ENCODE measurements at places on chromosomes 5 and 9.
A peak's percentile ranks its signal among the peaks of the same experiment; 100 is the strongest.

DNA sequence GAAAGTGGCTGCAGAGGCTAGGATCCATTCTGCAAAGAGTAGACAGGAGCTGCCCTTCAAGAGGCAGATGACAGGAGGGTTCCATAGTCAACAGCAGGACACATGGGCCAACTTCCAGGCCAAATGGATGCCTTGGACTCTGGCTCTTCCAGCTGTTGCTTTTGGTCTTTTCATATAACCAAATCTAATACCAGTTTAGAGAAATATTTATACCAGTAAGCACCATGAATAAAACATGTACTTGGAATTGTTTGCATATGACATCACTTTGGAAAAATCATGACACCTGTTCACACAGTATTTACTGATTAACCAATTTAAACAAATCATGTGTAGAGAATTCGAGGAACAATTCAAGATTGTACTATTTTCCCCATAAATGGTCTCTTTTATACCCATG lies 481.3 kb downstream of the DMRT2 start:
- DNase-seq: no peak

- DNase-seq: no peak
These were observed 133.4 kb downstream of the PHF2 start for GRCh38 chr9:93709600-93710369.

- no peak for DNase-seq
These were observed 62.2 kb downstream of the RASEF start for GRCh38 chr9:83000765-83001164.

- DNase-seq: no peak
These were observed at the start of gene PCDHB2 for GRCh38 chr5:141094481-141095262. TSS of gene PCDHB2 (plus strand) at chr5:141094615. CDS start at chr5:141094791, 176 bp downstream.

DNA sequence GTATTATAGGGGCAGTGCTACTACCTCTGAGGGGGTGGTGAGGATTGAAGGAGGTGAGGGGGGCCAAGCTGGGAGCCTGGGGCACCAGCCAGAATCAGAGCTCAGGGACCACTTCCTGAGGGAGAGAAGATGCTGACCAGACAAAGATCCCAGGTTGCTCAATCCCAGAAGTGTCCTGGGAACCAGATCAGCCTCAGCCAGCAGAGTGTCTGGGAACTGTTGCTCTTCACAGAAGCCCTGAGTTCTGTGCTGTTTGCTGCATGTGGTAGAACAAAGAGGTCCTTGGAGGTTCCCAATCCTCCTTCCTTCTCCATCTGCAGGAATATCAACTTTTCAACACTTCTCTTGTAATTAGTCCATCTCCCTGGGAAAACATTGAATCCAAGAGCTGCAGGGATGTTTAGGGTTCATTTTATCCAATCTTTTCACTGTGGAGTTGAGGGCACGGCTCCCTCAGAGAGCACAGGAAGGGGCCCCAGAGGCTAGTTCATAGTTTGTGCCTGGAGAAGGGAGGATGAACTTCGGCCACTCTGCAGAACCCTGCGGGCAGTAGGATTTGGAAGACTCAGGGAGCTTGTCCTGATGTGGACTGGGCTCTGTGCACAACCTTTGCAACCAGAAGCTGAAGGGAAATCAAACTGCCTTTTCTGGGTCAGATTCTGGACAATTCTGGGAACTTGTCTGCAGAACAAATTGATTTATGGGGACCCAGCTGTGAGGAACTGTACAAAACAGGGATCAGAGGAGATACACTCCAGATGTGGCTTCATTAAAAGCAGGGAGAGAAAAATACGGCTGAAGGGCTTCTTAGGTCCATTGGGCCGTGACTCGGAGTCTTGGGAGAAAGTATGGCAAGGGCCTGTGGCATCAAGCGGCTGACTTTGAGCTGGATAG lies 57.1 kb downstream of the GALNT12 start:
- DNase-seq: no peak

- no peak for DNase-seq
These were observed 135.5 kb downstream of the SPATA31D1 start for GRCh38 chr9:82124090-82124489.

DNA sequence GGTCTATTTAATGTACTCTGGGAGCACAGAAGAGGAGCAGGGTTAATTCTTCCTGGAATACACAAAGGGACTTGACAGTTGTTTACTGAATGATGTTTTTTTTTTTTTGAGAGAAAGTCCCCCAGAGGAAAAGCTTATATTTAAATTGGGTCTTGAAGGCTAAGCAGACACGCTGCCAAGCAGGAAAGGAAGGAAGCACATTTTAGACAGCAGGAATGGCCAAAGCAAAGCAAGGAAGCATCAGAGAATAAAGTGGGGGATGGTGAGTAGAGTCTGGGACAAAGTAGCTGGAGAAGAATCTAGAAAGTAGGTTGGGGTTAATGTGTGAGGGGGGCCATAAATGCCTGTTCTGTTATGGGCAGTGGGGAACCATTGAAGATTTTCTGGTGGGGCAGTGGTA lies 21.5 kb downstream of the ZNF346 start:
- DNase-seq: no peak

DNA sequence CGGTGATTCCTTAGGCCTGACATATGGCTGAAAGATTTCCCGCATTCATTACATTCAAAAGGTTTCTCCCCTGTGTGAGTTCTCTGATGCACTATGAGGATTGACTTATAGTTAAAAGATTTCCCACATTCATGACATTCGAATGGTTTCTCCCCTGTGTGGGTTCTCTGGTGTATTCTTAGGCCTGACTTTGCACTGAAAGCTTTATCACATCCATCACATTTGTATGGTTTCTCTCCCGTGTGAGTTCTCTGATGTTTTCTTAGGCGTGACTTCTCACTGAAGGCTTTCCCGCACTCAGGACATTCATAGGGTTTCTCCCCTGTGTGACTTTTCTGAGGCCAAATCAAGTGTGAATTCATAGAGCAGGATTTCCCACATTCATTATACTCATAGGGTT lies 35.8 kb downstream of the ZNF782 start:
- DNase-seq: no peak

- DNase-seq: no peak
These were observed 226.1 kb downstream of the NR3C1 start for GRCh38 chr5:143177263-143177983.

DNA sequence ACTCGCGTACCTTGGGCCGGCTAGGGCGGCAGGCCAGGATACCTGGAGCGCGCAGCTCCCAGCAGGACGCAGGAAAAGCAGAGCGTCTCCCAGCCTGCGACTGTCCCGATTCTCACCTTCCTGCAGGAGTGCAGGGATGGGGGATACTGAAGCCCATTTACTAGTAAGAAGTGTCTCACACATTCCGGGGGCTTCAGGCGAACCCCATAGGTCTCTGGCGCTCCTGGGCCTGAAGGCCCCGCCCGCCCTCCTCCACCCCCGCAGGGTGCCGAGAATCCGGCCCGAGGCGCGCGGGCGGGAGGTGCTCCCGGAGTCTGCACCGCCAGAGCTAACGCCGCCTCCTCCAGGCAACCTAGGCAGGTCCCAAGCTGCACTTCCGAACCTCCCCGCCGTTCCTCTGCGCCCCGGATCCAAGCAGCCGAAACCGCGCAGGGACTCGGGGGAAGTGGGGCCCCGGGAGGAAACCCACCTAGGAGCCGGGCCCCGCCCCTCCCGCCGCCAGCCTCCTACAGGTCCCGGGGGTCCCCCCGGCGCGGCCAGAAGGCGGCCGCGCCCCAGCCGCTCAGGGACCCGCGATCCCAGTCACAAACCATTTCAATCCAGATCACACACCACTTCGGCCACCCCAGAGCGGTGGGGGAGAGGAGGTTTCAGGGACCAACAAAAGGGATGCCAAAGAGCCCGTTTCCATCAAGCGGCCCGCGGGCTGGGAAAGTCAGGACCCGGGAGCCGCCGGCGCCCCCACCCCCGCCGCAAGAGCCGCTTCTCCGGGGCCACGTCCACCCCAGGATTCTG lies 1.2 kb downstream of the ROR2 start:
- DNase-seq: peak; percentile 32

DNA sequence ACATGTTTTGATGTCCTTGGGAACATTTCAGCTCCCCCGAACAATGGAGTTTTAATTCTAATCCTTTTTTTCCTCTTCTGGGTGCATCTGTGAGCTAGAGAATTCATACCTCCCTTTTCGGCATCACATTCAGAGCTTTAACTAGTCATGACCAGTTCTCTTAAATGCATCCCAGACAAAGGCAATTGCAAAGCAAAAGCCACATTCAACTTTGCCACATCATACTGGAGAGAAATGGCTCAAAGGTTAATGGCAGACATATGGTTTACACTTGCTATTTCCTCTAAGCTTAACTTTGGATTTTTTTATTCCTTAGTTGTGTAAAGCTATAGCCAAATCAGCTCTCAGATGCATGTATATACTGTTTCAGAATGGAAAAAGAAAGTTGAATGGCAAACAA lies 153.3 kb downstream of the ESM1 start:
- no peak for DNase-seq

GRCh38 chr5:147751156-147751830 lies 31.2 kb downstream of the JAKMIP2 start:
- DNase-seq: no peak

- DNase-seq: no peak
These were observed 66.8 kb downstream of the THBS4 start for GRCh38 chr5:80101993-80102392.

GRCh38 chr5:139696167-139696893 lies 48.2 kb downstream of the CXXC5 start:
- DNase-seq: no peak

- no peak for DNase-seq
These were observed 92.5 kb downstream of the CEMIP2 start for GRCh38 chr9:71675857-71676165.

- DNase-seq: no peak
These were observed 18.7 kb downstream of the ERGIC1 start for GRCh38 chr5:172852490-172853354.

DNA sequence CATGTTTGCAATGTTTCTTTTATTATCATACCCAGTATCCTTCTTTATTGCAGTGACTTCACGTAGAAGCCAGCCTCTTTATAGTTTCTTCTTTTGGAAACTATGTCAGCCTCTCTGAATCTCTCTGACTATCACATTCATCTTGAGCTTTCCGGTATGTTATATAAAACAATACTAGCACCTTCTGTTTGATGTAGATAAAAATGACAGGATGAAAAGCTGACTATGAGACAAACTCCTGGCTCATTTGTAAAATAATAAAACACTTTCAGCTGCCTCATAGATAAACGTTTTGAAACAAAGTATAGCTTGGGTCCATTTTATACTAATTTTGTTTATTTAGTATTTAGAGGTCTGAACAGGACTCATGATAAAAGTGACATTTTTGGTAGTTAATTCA lies 1145.4 kb upstream of the NUDT12 start:
- no peak for DNase-seq

- DNase-seq: no peak
These were observed 94.3 kb downstream of the RPS23 start for GRCh38 chr5:82183828-82184227.

- no peak for DNase-seq
These were observed 34.7 kb downstream of the RETREG1 start for GRCh38 chr5:16582081-16582480.

DNA sequence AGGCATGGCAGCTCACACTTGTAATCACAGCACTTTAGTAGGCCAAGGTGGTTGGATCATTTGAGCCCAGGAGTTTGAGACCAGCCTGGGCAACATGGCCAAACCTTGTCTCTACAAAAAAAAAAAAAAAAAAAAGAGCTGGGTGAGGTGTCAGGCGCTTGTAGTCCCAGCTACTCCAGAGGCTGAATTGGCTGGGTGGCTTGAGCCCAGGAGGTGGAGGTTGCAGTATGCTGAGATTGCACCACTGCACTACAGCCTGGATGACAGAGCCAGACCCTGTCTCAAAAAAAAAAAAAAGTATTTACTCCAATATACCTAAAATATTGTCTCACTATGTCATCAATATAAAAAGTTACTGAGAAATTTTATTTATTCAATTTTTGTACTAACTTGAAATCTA lies 2.8 kb downstream of the SCAI start:
- no peak for DNase-seq

GRCh38 chr5:175663186-175664184 lies 5.6 kb downstream of the HRH2 start:
- DNase-seq: no peak

DNA sequence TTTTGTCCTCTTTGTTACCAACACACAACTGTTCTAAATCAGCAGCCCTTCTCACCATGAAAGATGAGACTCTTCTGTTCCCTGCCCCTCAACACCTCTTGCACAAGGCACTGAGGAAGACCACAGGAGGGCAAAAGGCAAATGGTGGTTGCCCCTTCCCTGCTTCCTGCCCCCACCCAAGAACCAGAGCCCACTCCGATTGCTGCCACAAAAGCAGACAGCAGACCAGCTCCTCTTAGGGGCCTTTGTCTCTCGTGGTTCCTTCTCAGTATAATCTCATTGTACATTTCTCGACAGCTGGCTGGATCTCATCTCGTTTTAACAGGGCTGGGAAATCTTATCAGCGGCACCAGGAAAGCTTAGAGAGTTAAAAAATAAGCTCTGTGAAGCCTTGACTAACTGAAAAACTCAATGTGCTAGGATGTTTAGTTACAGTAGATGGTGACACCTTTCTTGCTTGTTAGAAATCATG lies 1.1 kb downstream of the MVB12B start:
- no peak for DNase-seq

GRCh38 chr5:109388407-109388806 lies 21.4 kb downstream of the PJA2 start:
- DNase-seq: no peak

- no peak for DNase-seq
These were observed 14.5 kb upstream of the LPAR1 start for GRCh38 chr9:111052791-111053190.

DNA sequence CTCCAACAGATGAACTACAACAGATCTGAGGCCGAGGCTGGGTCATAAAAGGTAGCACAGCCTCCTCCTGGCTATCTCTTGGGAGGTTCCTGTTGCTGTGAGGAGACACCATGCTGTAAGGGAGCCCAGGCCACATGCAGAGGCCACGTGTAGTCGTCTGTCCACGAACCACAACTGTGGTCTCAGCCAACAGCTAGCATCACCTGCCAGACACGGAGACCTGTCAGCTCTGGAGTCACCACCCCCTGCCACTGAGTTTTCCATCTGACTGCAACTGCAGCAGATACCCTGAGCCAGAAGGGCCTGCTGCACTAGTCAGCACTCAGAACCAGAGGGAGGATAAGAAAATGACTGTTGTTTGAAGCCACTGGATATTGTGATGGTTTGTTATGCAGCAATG lies 12.7 kb upstream of the GOLM1 start:
- no peak for DNase-seq

- DNase-seq: no peak
These were observed 17.2 kb downstream of the RIC1 start for GRCh38 chr9:5646116-5646515.

GRCh38 chr5:76104027-76104426 lies 20.8 kb downstream of the SV2C start:
- DNase-seq: no peak

- no peak for DNase-seq
These were observed 3.8 kb upstream of the MIGA2 start for GRCh38 chr9:129032541-129033159.

GRCh38 chr9:68443624-68444023 lies 87.2 kb downstream of the PGM5 start:
- DNase-seq: no peak

- no peak for DNase-seq
These were observed 68.2 kb downstream of the SLC1A1 start for GRCh38 chr9:4558371-4558998.

DNA sequence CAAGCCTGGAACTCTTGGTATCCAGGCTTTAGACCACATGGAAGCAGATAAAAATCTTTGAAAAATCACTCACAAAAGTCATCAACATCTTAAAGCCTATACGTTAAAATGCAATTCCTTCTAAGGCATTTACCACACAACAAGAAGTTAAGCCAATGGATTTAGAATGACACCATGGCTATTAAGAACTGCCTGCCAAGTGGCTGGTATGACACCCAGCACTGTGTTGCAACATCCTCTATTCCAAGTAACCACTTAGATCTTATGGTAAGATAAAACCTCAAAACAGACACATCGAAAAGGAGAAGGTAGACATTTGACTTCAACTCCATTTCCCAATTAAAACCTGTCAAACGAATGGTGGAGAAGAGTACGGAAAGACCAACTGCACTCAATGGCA lies 344.2 kb upstream of the SLC30A5 start:
- no peak for DNase-seq

All from stimulated activated naive CD8-positive, alpha-beta T cell treated with anti-CD3 and anti-CD28 coated beads, Interleukin-15, amount 100 ng/mL, for 72 hours (primary cell).